ENCODE measurements at places on chromosomes 1 and 21.

DNA sequence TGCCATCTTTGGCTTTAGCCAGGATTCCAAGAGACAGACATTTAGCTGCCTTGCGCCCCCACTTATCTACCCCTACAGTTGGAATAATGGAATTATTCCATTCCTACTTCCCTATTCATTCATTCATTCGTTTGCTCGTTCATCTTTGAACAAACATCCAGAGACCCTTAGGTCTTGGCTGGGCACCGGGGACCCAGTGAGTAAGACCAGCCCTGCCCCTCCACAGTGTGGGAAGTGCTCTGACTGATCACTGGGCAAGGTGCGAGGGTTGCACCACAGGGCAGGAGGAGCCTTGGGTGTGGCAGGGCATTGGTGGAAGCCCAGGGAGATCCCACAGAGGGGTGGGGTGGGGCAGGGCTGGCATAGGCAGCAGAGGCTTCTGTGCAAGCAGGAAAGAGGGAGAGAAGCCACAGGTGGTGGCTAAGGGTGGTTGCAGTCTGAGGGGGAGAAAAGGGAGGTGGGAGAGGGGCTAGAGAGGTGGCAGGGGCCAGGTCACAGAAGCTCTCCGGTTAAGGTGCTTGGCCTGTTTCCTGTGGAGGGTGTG lies 35.0 kb upstream of the TMEM61 start:
- no peak for DNase-seq

GRCh38 chr1:47677241-47677940 lies 239.5 kb downstream of the FOXD2 start:
- DNase-seq: no peak

- no peak for DNase-seq
Observed at GRCh38 chr1:164466001-164466421, 93.0 kb upstream of the PBX1 start.

- no peak for DNase-seq
Observed at GRCh38 chr1:156444407-156445001, 56.1 kb downstream of the MEF2D start.

DNA sequence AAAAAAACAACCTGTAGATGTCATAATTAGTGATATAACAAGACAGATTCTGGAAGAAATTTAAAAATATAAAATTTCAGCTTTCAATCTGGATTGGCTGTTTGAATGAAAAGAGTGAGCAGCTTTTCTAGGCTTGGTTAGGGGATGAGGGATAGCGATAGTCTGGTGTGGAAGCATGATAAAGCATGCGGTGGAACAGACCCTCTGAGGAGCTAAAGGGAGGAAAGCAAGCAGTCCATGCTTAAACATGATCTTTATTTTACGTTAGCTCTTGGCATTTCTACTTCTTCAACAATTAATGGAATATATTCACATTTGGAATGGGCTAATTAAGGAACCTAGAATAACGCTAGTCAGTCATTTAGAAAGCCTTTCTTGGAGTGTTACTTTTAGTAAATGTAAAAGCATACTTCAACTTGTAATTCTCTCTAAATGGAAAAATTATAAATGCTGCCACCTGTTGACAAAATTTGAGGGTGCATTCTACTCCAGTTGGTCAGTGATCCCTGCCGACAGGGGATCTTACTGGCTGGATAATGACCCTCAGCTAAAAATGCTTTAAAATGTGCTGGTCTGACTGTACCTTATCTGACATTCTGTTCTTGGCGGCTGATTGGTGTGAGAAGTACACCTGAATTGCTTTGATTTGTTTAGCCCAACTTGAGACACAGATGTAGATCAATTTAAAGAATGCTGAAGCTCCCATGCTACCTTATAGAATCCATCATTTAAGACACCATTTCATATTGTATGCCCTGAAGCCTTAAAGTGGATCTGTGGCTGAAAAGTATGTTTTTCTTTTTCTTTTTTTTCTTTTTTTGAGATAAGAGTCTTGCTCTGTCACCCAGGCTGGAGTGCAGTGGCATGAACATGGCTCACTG lies 61.2 kb downstream of the AK4 start:
- no peak for DNase-seq

DNA sequence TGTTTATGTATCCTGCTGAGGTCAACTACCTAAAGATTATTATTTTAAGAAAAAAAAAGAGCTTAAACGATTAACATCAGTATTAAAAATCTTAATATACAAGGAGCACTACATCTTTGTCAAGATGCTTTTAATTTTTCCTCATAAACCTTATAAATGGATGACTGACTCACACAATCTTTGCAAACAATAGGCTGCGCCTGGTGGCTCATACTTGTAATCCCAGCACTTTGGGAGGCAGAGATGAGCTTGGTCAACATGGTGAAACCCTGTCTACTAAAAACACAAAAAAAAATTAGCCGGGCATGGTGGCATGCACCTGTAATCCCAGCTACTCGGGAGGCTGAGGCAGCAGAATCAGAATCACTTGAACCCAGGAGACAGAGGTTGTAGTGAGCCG lies 1.7 kb downstream of the KHDC4 start:
- no peak for DNase-seq

DNA sequence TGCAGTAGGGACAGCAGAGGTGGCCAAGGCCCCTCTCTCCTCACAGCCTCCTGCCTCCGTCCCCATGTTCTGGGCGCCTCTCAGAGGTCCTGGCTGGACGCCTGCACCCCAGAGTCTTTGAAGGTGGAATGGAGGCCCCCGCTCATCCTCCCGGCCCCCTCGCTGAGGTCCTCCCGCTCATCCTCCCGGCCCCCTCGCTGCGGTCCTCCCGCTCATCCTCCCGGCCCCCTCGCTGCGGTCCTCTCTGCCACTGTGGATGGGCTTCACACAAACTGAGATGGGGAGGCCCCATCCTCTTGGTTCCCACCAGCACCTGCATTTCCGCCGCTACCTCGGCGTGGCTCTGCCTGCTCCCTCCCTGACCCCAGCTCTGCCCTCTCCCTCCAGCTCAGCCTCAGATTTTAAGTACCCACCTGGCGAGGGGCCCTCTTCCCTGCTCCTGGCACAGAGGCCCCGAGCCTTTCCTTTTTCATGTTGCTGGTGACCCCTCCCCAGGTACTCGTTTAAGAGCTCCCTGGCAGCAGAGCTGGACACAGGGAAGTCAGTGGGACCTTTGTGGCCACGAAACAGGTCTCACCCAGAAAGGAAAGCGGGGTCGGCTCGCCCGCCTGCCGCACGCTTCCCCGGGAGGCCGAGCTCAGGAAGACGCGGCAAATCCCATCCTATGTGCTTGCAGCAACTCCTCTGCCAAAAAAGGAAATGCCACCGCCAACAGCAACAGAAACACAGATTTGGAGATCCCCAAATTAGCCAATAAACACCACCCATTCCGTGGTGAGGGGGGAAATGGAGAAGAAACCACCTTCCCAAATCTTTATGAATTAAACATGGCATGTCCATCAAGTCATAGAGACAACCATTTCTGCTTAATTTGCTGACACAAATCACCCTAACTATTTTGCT lies 143.7 kb downstream of the PRDM16 start:
- DNase-seq: no peak

- DNase-seq: no peak
Observed at GRCh38 chr21:23695443-23695842, 1911.8 kb downstream of the MRPL39 start.

Data from heart left ventricle (tissue), 16 donors.